ENCODE measurements at places on chromosomes 11 and 22. TPM values are rescaled to one million over a fixed set of nuclear protein-coding genes. Genes with fewer than 3 reads are reported as not detected.

Gene NLRP14
- total RNA-seq: not detected

- no peak for DNase-seq
These were observed 146.2 kb downstream of the ARHGAP42 start for GRCh38 chr11:100833276-100833675.

Gene ESAM
- 84.4 TPM for total RNA-seq

Gene CASP1
- 32.8 TPM for total RNA-seq

Gene HEPN1
- not detected for total RNA-seq

GRCh38 chr22:44218071-44218470, 37.3 kb downstream of the PARVG start:
- no peak for DNase-seq

DNA sequence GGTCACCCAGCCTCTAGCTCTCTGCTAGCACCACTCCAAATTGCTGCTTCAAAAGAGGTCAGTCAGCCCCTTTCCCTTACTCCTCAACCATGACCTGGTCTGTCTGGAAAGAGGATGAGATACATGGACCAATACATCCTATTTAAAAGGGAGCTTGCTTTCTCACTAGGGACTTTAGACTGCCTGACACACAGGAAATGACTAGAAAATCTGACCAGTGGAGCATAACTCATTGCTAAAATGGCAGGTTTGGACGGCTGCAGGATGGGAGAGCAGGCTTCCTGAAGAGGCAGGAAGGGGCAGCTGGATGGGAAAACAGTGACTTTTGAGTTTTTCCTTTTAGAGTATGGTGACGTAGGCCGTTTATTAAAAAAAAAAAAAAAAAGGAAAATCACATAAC, 25.3 kb downstream of the STIM1 start:
- DNase-seq: peak; percentile 56

DNA sequence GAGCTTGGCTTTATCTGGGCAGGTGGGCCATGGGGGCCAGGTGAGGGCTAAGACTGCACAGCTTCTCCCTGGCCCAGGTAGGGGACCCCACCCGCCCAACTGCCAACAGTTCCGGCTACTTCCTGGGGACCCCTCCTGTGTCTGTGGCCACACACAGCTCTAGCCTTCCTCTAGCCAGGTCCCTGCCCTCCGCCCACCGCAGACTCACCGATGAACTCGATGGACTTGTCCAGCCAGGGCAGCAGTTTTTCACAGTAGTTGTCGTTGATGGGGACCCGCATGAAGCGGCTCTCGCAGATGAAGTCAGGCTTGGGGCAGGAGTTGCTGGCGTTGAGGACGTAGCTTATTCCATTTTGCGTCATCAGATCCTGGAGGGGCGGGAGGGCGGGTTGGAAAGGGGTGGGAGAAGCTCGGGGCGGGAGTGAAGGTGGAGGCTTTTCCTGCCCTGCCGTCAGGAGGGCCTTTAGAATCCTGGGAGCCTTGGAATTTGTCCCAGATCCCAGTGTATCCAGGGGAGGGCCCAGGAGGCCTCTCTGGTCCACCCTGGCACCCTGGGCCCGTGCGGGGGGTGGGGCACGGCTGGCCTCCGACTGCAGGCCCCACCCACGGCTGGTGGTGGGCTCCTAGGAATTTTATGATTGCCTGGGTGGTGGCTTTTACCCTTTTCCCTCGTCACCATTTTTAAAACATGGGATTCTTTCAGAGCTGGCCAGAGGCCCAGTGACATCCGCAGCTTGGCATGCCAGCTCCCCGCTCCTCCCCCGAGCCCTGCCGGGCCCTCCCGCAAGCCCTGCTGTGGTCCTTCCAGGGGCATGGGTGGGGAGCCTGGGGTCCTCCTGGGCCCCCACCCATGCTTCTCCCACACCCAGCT, 13.9 kb downstream of the DUSP8 start:
- peak; percentile 53 for DNase-seq

DNA sequence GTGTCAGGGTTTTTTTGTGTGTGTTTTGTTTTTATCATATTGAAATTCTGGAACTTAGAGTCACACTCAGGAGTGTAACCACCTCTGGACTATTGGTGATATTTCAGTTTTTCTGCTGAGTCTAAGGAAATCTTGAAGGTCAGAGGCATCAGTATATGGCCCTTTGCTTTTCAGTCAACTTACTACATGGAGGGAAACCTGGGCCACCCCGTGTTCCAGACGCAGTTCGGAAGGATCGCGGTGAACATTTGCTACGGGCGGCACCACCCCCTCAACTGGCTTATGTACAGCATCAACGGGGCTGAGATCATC, 19.9 kb downstream of the UPB1 start:
- no peak for DNase-seq
